ENCODE measurements at places on chromosomes 13 and 19.

DNA sequence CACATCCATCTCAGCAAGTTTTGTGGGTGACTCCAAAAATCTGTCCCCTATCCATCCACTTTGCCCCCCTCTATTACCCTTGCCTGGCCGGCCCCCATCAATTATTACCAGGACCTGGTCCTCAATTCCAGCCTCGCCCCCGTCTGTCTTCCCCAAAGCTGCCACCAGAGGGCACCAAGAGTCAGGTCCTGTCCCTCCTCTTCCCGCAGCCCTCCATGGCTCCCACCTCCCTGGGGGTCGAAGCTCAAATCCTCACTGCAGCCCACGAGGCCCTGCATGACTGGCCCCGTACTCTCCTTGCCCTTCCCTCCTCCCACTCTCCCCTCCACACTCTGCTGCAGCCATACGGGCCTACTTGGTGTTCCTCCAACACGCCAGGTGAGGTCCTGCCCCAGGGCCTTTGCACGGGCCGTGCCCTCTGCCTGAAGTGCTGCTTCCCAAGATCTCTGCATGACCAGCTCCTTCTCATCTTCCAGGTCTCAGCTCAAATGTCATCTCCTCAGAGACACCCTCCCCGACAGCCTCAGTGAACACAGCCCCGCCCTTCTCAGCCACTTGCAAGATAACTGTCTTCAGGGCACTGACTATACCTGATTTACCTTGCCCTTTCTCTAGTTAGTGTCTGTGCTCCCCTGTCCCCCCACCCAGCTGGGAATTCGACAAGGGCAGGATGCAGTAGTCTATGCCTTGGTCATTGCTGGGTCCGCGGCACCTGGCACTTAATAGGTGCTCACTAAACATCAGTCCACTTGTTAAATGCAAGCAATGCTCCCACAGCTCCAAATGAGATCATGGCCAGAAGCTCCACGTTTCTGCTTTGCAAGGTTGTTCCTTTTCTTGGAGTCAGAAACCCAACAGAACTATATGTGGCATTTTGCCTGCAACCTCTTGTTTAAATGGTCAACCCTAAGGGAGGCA, 16.8 kb upstream of the SEMA6B start:
- no peak for DNase-seq

DNA sequence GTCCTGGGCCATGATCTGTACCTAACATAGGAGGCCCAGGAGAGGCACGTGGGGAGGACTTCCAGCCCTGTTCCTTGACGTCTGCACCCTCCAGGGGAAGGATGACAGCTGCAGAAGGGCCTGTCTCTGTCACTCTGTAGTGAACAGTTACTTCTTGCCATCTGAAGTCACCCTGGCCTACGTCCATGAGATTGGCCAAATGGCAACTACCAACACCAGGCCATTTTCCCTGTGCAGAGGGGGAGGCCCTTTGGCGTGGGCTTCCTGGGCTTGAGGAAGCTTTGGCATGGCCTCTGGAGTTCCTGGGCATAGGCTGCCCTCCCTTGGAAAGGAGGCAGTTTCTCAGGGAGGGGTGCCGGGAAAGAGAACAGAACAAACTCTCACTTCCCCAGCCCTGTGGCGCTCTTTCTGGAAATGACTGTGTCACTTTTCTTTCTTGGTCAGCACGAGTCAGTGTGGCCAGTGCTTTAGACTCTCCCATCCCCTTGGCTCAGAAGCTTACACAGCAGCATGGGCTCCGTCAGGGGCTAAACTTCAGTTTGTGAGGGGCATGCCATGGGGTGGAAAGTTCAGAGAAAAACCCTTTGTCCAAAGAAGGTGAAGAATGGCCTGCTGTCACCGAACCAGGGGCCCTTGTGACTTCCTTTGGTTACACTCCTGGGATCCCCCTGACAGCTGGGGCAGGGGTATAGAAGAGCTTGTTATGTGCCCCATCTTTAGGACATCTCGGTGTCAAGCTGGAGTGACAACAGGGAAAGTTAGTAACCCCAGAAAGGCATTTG, 5.3 kb downstream of the CARM1 start:
- no peak for DNase-seq

DNA sequence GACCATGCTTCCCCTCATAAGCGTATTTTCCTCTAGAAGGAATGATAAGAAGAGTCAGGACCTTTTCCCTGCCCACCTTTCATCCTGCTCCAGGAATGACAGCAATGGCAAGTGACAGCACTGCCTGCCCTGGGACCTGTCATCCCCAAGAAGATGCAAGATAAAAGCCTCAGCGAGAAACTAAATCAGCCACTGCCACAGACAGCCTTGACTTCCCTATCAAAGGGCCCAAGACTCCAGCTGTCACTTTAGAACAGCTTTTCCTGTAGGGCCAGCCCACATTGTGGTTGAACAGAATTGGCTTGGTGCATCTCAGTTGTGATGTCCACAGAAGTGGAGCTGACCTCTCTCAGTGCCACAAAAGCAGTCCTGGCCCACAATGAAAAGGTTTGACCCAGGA, 1.1 kb downstream of the RAB8A start:
- DNase-seq: no peak

DNA sequence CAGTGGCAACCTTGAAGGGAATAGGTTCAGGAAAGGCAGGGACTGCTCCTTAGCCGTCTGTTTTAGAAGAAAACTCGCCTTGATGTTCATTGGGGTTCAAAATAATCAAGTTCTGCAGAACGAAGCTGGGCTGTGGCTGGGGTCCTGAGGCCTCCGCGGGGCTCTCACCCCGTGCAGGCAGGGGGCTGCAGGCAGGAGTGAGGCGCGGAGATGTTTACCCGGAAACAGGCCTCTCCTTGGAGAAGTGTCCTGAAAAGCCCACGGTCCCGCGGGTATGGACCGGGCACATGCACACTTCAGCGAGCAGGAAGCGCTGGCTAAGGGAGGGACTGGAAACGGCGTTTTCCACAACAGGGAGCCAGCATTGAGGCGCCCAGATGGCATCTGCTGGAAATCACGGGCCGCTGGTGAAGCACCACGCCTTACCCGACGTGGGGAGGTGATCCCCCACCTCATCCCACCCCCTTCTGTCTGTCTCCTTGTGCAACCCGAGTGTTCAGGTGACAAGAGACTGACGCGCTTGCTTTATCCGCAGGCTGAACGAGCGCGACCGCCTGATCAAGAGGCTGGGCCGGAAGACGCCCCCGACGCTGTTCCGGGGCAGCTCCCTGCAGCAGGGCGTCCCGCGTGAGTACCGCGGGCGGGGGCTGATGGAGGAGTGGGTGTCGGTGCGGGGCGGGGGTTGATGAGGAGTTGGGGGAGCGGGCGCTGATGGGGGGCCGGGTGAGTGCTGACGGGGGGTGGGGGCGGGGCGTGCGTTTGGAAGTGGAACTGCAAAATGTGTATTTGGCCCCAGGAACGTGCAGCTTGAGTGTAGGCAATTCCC, 39.6 kb downstream of the SHISA2 start:
- DNase-seq: no peak

DNA sequence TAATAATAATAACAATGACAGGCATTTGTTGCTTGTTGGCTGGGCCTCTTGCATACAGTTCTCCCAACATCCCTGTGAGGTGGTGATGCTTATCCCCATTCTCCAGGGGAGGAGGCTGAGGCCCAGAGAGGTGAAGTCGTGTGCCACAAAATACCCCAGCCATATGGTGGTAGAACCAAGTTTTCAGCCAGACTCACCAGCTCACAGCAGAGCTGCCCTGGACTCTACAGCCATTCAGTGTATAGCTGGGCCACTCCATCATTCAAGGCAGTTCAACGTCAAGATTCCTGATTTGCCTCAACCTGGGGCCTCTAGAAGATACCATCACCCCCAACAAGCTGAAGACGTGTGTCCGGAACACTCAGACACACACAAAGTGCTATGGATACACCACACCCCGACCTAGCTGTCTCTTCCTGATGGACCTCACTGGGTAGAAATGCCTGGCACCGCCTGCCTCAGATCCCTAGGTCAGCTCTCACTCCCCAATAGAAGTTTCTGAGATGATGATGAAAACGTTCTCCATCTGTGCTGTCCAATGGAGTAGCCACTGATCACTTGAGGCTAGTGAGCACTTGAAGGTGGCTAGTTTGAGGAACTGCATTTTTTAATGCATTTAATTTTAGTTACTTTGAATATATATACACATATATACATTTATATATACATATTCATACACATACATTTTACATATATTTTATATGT, 4.3 kb upstream of the CEACAM19 start:
- no peak for DNase-seq

GRCh38 chr13:45434556-45435371, 16.6 kb upstream of the SLC25A30 start:
- DNase-seq: no peak

GRCh38 chr19:17404621-17405249, 695 bp downstream of the BST2 start:
- DNase-seq: no peak

DNA sequence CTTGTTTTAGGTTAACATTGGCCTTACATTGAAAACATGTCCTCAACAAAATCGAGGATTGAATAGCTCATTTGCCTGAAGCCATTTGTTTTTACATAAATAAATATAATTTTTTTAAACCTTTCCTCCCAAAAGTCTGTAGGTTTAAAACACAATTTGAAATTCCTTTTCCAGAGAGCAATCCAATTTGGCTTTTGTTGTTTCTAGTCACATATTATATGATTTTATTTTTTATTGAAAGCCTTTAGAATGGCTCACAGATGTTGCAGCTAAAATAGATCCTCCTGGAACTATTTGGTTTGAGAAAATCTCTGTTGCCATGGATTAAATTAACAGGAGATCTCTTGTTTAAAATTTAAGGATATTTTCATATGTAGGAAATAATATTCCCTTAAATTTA, 512.6 kb downstream of the KLF5 start:
- DNase-seq: no peak

DNA sequence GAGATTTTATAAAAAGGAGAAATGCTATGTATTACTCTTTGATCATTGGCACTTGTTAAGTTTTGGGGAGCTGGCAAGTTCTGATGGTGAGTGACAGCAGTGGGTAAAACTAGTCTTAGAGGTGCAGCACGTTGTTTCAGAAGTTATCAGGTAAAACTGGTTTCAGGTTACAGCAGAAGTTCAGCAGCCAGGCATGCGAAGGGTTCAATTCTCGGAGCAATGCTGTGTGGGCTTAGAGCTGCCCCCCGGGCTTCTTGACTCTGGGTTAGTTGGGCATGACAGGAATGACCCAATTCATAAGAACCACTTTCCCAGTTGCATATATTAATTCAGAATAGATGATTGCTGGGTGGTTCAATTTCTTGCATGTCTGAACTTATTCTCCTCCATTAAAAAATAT, 34.8 kb downstream of the ING1 start:
- DNase-seq: no peak

DNA sequence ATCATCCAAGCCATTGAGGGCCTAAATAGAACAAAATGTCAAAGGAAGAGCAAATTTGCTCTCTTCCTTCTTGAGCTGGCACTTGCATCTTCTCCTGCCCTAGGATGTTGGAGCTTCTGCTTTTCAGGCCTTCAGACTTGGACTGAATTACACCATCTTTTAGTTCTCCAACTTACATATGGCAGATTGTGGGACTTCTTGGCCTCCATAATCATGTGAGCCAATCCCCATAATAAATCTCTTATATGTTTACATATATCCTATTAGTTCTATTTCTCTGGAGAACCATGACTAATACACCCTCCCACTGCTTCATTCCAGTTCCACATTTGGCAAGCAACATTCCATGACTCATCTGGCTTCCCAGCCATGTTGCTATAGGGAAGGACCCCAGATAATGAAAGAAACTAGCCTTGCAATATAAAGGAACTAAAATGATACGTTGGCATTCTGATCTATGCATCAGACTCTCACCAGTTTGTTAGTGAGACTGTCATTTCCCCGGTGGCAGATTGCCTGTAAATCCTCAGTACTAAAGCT, 11.0 kb upstream of the ACOD1 start:
- DNase-seq: no peak

GRCh38 chr19:45468803-45469131, 971 bp downstream of the FOSB start:
- no peak for DNase-seq

- no peak for DNase-seq
These were observed at the start of gene R3HDM4 for GRCh38 chr19:913080-913748. Gene R3HDM4, minus strand, starts transcription at chr19:913219. Its CDS starts 62 bp downstream, at chr19:913157.

DNA sequence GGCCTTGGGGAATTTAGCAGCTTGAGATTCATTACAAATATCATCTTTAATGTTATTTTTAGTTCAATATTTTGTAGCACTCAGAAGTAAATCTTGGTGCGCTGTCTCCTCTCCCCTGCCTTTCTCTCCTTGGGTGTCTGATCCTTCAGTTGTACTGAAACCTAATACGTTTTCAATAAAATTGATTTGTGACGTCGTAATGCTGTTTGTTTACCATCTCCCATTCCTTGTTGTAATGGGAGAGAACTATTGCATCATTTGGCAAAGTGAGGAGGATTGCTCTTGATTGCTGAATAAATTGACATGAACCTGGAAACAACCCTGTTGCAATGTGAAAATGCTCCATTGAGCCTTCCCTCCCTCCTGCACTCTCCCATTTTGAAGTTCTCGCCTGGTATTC, 43.2 kb upstream of the TSHZ3 start:
- no peak for DNase-seq

GRCh38 chr13:32086366-32086765, 54.8 kb downstream of the FRY start:
- DNase-seq: no peak

- DNase-seq: no peak
These were observed 10.8 kb downstream of the PAK4 start for GRCh38 chr19:39136225-39136940.

- no peak for DNase-seq
These were observed 63.1 kb downstream of the CEBPG start for GRCh38 chr19:33436360-33437345.

GRCh38 chr19:1534972-1535371, 11.1 kb downstream of the PLK5 start:
- DNase-seq: no peak
